ENCODE measurements at places on chromosomes 5 and 9.

GRCh38 chr5:31806561-31806960 is 167.6 kb downstream of the PDZD2 start:
- no peak for DNase-seq

GRCh38 chr9:34578241-34579103 is 11.1 kb downstream of the CNTFR start:
- no peak for DNase-seq

- no peak for DNase-seq
These were observed 297.9 kb upstream of the PCSK5 start for GRCh38 chr9:75592586-75592985.

- no peak for DNase-seq
These were observed 41.7 kb downstream of the AHRR start for GRCh38 chr5:362978-363765.

- no peak for DNase-seq
These were observed 6.1 kb upstream of the MOB3B start for GRCh38 chr9:27535701-27536118.

DNA sequence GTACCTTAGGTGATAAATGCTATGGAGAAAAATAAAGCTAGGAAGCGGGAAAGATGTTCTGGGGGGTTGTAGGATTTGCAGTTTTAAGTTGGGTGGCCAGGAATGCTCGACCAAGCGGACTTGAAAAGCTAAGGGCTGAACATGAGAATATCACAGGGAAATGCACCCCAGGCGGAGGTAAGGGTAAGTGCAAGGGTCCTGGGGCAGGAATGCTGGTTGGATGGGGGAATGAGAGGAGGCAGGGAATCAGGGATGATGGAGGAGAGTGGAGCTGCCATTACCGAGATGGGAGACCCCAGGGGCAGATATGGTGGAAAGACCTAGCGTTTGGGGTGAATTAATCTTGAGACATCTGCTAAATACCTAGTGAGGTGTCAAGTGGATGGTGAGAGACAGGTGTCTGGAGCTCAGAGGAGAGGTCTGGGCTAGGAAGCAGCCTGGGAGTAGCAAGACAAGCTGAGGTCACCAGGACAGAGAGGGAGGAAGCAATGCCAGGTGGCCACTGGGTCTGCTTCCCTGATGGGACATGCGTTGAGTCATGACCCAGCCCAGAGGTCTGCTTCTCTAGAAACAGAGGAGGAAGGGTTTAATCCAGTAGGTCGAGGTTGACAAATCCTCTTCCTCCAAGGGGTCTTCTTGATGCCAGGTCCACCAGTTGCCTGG is 77.7 kb upstream of the ASS1 start:
- DNase-seq, result no peak

GRCh38 chr5:132742626-132743025 is 4.6 kb upstream of the CCNI2 start:
- no peak for DNase-seq

DNA sequence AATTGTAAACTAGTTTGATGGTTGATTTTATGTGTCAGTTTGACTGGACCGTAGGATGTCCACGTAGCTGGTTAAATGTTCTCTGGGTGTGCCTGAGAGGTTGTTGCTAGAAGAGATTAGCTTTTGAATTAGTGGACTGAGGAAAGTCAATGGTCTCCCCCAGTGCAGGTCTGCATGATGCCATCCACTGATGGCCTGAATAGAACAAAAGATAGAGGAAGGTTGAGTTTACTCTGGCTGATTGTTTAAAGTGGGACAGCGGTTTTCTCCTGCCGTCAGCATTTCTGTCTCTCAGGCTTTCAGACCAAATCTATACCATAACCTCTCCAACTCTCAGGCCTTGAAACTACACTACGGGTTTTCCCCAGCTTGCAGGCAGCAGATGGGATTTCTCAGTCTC is 899.2 kb upstream of the WWC1 start:
- DNase-seq, result no peak

GRCh38 chr5:66164044-66164790 is 20.1 kb downstream of the SREK1 start:
- no peak for DNase-seq

- DNase-seq, result no peak
These were observed 7.2 kb downstream of the TBCA start for GRCh38 chr5:77768978-77769377.

GRCh38 chr9:97363661-97364299 is 48.1 kb upstream of the TDRD7 start:
- no peak for DNase-seq

GRCh38 chr9:131981116-131981776 is 98.4 kb downstream of the MED27 start:
- no peak for DNase-seq

- no peak for DNase-seq
These were observed 23.7 kb upstream of the OTULINL start for GRCh38 chr5:14557791-14558415.
